ENCODE measurements at places on chromosomes 2 and 18.
A peak's percentile ranks its signal among the peaks of the same experiment; 100 is the strongest.

DNA sequence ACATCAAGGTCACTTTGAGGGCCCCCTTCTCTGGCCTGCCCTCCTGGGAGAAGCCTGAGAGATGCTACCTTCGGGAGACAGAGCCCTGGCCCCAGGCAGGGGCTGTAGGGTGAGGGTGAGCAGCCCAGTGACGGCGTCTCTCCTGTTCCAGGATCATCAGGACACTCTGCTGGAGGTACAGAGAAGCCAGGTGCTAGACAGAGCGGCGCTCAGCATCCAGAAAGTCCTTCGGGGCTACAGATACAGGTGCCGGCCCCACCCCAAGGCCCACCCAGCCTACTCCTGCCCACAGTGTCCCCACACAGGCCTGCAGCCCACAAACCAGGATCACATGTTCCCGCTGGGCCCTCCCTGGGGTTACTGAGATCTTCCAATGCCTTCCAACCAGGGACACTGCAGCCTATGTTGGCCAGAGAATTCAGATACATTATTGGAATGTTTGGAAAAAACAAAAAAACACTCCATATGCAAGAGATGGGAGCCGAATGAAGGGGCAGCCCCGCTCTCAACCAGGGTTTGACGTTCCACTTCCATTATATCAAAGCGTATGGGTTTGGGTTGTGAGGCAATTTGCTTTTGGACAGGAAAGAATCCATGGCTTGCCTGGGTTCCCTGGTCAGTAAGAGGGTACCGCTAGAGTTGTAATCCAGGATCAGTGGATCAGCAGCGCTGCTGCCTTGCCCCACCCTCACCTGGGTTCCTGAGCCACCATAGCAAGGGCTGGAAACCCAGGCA lies 49.5 kb upstream of the GPR17 start:
- DNase-seq, result no peak

GRCh38 chr2:172012677-172013391 lies 13.1 kb downstream of the METAP1D start:
- DNase-seq, result no peak

DNA sequence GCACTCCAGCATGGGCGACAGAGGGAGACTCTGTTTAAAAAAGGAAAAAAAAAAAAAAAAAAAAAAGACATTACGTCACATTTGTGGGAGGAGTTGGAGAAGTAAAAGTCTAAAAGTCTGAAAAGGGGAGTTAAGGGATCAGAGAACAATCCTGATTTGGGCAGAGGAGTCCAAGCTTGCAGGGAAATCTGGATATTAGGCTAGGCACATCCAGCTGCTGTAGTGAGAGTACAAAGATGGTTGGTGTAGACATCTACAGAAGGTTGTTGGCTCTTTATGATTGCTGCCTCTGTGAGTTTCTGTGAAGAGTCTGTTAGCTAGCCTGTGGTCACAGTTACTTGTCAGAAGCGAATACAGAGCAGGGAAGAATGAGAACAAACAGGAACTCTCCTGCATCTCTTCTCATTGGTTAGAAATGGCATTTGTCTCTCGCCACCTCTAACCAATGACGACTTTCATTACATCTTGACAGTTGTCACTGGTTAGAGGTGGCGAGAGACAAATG lies 3.3 kb upstream of the OSBPL6 start:
- no peak for DNase-seq

GRCh38 chr18:70499218-70499691 lies 210.4 kb downstream of the SOCS6 start:
- no peak for DNase-seq

DNA sequence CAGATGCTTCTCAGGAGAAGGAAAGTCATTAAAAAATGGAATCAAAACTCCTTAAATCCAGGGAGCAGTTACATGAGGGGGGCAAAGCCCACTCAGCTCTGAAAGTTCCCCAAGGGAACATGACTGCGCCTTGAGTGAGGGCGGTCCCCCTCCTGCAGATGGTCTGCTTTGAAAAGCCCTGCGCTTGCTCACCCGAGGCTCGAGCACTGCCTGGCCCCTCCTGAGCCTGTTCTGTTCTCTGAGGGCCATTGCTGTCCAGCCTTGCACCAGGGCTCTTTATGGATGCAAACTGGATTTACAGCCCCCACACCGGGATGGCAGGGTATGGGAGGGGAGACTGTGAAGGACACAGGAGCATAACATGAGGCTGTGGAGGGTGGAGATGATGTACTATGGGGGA lies 37.8 kb upstream of the DNMT3A start:
- DNase-seq, result no peak

DNA sequence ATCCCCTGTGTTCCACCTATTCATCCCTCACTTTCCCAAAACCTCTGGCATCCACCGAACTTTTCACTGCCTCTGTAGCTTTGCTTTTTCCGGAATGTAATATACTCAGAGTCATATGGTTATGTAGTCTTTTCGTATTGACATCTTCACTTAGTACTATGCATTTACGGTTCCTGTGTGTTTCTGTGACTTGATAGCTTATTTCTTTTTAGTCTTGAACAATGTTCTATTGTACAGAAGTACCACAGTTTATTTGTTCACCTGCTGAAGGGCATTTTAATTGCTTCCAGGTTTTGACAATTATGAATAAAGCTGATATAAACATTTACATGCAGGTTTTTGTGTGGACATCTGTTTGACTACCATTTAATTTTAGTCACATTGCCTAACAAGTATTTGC lies 154.7 kb upstream of the DOK6 start:
- no peak for DNase-seq

- peak; percentile 34 for DNase-seq
Measured at GRCh38 chr2:167181134-167181533, 292.9 kb downstream of the XIRP2 start.

GRCh38 chr2:227033471-227034148 lies 130.4 kb downstream of the COL4A4 start:
- peak; percentile 15 for DNase-seq

GRCh38 chr2:96733931-96734330 lies 5.9 kb downstream of the LMAN2L start:
- DNase-seq, result no peak

DNA sequence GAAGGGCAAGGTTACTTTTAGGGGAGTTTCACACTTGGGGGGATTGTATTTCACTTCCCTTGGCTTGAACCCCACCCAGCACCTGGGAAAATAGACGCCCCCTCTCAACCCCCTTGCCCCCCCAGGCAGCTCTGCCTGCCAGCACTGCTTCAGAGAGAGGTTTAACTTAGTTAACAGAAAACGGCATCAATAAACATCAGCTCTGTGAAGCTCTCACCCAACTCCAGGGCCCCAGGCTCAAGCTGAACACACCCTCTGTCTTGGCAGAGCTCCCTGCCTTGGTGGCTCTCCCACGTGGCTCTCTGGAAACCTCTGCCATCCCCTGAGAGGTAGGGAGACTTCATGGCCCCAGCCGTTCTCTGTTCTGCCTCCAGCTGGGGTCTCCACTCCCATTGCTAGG lies 244.1 kb downstream of the ACKR3 start:
- no peak for DNase-seq

DNA sequence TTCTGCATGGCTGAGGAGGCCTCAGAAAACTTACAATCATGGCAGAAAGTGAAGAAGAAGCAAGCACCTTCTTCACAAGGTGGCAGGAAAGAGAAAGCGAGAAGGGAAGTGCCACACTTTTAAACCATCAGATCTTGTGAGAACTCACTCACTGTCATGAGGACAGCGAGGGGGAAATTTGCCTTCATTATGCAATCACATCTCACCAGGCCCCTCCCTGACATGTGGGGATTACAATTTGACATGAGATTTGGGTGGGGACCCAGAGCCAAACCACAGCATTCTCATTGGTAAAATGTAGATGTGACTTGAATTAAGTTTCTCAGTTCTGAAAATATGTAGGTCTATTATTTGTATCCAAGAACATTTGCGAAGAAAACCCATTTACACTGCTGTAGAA lies 854.8 kb downstream of the EPHA4 start:
- DNase-seq, result no peak

DNA sequence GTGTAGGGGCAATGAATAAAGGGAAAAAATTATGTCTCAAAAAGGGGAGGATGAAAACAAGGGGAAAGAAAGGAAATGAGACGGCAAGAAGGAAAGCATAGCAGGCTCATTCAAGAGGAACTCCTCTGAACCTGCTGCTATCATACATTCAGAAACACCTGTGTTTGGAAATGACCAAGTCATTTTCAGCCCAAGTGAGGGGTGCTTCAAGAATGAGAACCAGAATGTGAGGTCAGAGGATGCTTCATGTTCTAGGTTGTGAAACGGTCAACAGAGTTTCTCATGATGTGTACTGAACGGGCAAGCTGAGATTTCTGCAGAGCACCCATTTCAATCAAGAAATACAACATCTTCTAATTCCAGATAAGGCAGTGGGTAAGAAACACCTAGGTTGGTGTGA lies 1367.2 kb upstream of the CELF4 start:
- no peak for DNase-seq

GRCh38 chr2:105864262-105864661 lies 119.5 kb downstream of the NCK2 start:
- no peak for DNase-seq

GRCh38 chr2:148903979-148904378 lies 29.0 kb downstream of the KIF5C start:
- no peak for DNase-seq

DNA sequence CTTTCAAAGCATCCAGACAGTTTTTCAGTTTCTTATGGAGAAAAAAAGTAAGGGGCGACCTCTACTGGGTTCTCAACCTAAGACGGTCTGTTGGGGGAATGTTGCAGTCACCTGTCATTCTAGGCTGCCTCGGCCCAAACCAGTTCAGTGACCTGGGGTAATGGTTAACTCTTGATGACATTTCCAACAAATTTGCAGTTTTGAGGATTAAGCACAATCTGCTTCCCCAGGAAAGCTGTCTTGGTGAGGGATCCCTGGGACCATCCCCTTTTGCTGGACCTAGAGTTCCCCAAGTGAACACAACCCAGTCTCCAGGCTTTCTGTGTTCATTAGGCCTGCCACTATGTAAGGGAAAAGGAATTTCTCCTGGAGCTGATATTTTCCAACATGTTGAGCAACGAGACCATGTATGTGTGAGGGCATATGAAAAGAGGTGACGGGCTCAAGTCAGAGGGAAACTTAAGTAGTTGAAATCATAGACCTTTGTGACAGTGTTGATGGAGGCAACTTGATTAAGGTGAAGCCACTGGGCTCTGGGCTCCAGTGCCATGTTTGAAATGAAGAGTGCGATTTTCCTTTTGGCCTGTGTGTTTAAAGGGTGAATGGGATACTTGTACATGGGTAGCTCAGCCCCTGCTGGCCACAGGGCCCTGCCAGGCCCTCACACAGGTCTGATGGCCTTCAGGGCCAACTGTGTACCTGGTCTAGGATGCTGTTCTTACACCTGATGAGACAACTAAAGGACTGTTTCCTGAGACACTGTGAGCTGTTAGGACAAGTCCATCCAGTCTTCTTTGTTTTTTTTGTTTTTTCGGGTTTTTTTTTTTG lies 27.0 kb downstream of the FOSL2 start:
- DNase-seq, result no peak

DNA sequence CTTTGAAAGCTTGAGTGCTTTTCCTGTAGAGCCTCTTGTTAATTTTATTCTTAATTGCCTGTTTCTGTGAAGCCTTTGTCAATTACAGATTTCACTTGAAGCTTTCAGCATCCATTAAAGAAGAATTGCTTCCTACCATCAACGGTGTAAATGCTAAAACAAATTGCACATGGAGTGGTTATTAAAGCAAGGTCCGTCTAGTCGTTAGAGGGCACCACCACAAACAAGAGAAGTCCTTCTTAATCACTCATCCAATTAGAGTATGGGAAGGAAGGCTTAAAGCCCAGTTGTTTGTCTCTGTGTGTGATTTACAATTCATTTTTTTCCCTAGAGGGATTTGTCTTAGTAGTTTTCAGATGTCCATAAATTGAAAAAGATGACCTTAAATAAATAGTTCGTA lies 1.6 kb downstream of the KCNJ3 start:
- no peak for DNase-seq

DNA sequence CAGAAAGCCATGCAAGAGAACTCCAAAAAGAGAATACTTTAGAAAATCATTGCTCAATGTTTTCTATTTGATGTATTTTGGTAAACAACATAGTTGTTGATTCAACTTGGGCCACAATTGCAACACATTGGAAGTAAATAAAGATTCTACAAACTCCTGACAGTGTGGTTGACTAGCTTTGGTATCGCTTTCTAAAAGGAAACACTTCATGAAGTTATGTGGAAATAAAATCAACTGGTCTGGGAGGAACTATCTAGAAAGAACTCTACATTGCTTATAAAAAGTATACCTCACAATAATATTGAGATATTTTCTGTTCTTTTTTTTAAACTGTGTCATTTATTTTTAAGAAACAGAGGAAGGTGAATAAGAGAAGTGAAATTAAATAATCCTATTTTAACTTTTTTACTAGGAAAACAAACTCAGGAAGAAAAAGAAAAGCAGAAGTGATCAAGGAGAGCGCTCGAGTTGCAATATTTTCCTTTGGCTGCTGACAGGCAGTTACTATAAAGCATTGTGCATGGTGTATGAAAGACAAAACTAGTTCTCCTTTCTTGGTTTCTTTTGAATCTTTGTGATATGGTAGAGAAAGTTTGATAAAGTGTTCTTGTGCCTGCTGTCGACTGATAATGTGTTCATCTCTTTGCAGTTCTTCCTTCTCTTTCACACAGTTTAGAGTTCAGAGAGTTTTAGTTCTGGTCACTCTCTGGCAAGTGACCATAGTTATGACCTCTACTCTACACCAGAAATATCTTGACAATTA lies 3.0 kb downstream of the DHRS9 start:
- no peak for DNase-seq

- DNase-seq, result no peak
Measured at GRCh38 chr2:7905756-7906155, 776.1 kb upstream of the ID2 start.

DNA sequence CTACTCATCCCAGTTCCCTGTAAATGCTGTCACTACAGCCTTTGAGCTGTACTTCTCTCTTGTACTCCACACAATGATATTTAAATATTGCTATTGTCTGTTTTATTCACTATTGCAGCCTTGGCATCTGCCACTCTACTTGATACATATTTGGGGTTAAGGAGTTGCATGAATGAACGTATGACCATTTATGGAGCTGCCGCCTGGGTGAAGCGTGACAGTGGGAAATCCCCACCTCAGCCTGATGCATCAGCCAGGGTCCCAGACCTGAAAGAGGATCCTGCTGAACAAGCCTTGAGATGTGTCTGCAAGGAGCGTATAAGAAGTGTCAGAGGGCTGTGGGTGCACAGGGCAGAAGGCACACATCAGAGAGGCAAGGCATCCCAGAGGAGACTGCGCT lies 39.1 kb downstream of the MRPL35 start:
- no peak for DNase-seq

DNA sequence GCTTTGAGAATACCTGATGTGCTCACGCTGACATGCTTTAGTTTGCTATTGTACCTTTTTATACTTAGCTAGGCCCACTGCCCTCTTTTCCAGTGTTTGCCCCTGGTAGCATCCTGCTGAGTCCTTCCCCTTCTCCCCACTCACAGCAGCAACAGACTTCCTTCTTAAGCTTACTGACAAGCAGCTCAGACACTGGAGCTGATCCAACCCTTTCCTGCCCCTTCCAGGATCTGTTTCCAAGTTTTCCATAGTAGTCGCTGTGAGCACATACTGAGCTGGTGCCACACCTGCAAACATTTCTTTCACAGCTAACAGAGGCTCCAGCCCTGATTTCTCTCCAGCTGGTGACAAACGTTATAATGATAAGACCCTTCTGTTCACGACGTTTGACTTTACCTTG lies 991.4 kb upstream of the CELF4 start:
- DNase-seq, result no peak

- DNase-seq, result no peak
Measured at GRCh38 chr2:46142546-46143428, 154.4 kb upstream of the EPAS1 start.

GRCh38 chr18:67216846-67217245 lies 299.7 kb downstream of the DSEL start:
- no peak for DNase-seq

Data from RKO (cell line).